EH (cell line): ENCODE measurements at places on chromosomes 16 and 17.

- no peak for DNase-seq
Observed at GRCh38 chr16:17154981-17155380, 315.8 kb downstream of the XYLT1 start.

GRCh38 chr17:62093188-62094155 lies 28.4 kb upstream of the MED13 start:
- DNase-seq = peak; percentile 75

GRCh38 chr17:58112970-58113631 lies 29.9 kb downstream of the DYNLL2 start:
- DNase-seq = peak; percentile 68

DNA sequence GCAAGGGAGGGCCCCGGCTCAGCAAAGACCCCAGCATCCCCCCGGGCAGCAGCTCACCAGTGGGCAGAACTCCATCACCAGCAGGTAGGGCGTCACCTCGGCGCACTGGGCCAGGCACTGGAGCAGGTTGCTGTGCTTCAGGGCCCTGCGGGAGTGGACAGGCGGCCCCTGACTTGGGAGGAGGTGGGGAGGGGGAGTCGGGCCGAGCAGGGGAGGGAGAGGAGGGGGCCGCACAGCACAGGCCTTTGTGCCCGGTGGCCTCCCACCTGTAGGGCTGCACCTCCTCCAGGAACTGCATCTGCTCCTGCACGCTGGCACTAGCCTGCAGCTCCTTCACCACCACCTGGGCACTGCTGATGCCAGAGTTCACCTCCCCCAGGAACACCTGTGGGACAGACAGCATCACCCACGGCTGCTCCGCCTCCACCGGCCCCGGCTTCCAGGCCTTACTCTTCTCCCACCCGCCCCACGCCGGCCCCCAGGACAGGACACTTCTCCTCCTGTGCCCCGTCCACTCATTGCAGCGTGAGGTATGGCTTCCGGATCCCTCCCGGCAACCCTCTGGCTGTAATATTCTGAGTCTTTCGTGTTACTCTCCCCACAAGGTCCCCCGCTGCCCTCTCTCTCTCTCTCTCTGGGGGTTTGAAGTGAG lies 37.7 kb upstream of the PVALEF start:
- DNase-seq = no peak

GRCh38 chr17:15157051-15157450 lies 108.1 kb downstream of the PMP22 start:
- DNase-seq = peak; percentile 77

- peak; percentile 40 for DNase-seq
Observed at GRCh38 chr17:32828822-32829221, 48.1 kb downstream of the MYO1D start.

DNA sequence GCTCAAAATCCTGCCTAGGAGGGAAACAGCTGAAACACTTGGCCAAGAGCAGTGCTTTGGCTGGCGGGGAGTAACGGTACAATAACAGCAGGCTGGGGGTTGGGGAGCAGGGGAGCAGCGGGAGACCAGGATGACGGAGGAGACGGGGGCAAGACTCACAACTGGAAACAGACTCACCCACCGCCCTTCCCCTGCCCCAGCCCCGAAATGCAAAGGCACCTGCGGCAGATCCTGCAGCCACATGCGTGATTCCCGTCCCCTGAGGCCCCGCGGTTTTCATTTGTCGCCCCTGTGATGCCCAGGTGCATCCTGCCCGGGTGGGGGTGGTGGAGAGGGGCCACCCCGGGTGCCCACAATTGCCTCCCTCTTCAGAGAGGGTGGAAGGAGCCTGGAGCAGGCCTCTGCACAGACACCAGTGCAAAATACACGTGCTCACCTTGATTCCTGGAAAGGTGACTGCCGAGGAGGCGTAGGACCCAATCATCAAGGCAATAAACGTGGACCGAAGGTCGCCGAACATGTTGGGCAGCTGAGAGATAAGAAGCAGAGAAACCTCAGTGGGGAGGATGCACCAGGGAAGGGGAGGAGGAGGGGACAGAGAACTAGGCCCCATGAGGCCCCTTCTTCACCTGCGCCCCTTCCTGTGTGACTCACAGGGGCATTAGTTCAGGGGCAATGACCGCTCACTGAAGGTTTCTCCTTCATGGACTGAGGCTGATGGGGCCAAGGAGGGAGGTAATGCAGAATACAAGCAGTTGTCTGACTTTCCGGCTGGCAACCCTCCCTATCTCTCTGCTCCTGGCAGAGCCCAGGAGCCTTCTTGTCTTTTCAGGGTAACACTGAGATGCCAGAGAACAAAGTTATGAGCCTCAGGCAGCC lies 30.4 kb upstream of the PITPNA start:
- no peak for DNase-seq

DNA sequence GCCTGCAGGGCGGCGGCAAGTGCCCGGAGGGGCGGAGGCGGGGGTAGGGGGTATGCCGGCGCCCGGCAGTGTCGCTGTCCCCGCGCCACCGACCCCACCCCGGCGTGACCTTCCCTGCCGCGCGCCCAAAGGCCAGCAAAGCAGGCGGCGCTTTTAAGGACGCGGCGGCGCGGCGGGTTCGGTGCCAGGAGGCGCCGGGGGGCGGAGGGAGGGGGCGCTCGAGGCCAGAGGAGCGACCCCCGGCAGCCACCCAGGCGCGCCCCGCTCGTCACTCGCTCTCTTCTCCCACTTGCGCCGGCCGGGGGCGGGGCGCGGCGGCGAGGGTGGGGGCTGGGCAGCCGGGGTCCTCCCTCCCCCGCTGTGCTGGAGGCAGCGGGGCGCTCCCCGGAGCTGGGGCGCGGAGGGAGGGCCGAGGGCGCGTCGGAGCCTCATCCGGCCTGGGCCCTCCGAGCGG lies 8.6 kb upstream of the BAHCC1 start:
- no peak for DNase-seq

GRCh38 chr17:57084361-57084801 lies 665 bp upstream of the AKAP1 start:
- DNase-seq = no peak

GRCh38 chr16:29714396-29714795 lies 31.4 kb downstream of the C16orf54 start:
- no peak for DNase-seq
